ENCODE measurements at places on chromosomes 7 and 10.
A peak's percentile ranks its signal among the peaks of the same experiment; 100 is the strongest.

DNA sequence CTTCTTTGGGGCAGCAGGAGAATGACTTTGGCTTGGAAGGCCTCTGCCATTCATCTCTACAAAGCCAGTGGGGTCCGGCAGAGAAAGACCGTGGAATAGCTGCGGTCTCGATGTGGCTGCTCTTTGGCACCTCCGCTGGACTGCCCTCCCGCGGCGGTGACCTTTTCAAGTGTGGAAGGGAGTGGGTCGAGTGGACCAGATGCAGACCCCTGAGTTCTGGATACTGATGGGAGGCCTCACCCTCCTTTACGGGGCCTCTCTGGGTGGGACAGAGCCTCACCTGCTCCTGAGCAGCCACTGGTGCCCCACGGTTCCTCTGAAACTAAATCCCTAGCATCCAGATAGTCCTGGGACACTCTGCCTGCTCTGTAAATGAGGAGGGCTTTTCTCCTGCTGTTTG, 113.1 kb downstream of the NT5C2 start:
- DNase-seq = no peak

- no peak for DNase-seq
Observed at GRCh38 chr10:9824631-9825071, 1193.0 kb upstream of the CELF2 start.

DNA sequence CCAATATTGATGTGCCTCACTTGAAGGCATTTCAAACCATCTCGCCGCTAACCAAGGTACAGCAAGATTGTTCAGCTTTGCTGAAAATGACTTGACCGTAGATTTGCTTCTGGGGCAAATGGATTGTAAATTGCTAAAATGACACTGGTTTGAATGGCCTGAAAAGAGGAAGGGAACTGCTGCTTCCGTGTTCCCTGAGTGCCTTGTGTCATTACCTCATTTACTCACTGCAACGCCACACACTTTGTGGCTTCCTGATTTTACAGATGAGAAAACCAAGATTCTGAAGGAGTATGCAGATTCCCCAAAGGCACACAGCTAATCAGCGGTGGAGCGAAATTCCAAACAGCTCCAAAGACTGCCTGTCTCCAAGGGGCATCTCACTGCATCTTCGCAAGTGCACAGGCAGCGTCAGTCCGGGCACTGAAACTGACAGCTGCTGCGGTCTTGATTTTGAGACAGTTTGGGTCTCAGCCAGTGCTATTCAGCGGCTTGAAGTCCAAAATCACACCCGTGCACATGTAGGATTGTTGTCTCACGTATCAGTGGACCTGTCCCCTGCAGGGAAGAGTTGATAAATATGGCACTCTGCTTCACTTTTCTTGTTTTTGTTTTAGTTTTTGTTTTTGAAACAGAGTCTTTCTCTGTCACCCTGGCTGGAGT, 290.9 kb downstream of the DPP6 start:
- DNase-seq = no peak

GRCh38 chr10:78955206-78955605, 113.6 kb upstream of the ZMIZ1 start:
- DNase-seq = no peak

- no peak for DNase-seq
Observed at GRCh38 chr10:76559892-76560220, 1077.8 kb downstream of the KCNMA1 start.

GRCh38 chr7:123916240-123916724, 8.8 kb upstream of the SPAM1 start:
- DNase-seq = no peak

GRCh38 chr10:124681091-124681490, 63.1 kb downstream of the FAM53B start:
- no peak for DNase-seq

GRCh38 chr7:98643236-98643985, 26.3 kb downstream of the NPTX2 start:
- no peak for DNase-seq

DNA sequence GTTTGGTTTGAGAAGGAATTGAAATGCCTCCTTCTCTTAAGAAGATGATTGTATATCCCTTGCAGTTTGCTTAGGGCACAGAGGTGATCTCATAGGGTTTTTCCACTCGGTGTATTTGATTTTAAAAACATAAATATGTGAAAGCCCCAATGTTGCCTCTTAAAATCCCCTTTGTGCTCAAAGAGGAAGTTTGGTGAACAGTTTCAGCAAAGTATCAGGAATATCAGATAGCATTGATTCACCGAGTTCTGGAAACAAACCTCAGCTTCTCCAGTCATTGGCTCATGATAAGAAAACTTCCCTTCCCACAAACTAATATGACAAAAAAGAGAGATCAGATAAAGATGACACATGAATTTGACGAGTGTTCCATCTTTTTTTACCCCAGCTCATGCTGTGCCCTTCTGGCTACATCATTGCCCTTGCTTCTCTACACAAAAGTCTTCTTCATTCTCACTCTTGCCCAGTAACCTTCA, 20.1 kb upstream of the SMNDC1 start:
- DNase-seq = no peak

DNA sequence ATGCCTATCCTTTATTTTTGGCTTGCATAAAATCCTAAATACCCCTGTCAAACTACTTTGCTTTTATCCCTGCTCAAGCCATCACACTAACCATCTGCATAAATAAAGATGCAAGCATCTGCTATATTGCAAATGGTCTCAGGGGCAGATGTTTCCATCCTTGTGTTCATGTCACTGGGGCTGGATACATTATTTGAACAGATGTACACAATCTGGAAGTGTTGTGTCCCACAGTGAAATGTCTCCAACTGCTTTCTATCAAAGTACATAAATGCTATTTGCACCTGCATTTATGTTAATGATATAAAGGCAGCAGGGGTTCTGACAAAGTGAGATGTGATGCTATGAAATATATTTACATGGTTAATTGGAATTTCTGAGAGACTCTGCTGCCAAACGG, 163.1 kb downstream of the ZNF438 start:
- DNase-seq = no peak

GRCh38 chr7:41261080-41261479, 441.8 kb downstream of the INHBA start:
- DNase-seq = no peak

DNA sequence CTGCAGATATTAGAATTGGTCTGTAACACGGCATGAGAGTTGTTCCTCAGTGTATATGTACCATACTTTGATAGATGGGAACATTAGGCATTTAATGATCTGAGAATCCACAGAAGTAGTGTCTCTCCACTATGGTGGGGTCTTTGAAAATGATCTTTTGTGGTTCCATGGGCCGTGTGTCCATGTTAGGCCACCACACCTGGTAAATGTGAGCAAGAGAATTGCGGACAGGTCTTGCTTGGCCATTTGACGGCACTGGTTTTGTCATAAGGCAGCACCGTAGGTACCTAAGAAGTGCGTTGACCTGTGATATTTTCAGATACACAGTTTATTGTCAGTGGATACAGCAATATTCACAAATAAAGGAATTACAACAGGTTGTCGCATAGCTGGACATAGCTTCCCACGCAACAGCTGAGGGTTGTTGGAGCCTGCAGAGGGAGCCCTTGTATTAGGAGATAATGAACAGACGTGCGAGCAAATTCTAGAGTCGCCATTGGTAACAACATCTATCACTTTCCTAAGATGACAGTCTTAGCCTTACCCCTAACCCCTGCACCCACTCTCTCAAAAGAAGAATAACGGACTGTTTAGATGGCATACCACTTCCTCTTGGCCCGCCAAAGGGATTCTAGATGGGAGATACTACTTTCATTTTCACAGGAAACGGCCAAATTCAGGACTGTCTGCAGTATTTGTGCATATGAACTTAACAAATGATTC, 111.4 kb downstream of the COL28A1 start:
- peak; percentile 79 for DNase-seq

- DNase-seq = no peak
Observed at GRCh38 chr7:149855361-149856305, 17.5 kb downstream of the ZNF862 start.

GRCh38 chr10:70722820-70723424, 50.6 kb downstream of the ADAMTS14 start:
- DNase-seq = peak; percentile 56

GRCh38 chr10:133211141-133211830, 18.7 kb upstream of the UTF1 start:
- no peak for DNase-seq

- DNase-seq = no peak
Observed at GRCh38 chr10:6056411-6057135, 5.6 kb downstream of the IL2RA start.

- DNase-seq = peak; percentile 33
Observed at GRCh38 chr10:123995461-123996131, 97.8 kb downstream of the CHST15 start.

DNA sequence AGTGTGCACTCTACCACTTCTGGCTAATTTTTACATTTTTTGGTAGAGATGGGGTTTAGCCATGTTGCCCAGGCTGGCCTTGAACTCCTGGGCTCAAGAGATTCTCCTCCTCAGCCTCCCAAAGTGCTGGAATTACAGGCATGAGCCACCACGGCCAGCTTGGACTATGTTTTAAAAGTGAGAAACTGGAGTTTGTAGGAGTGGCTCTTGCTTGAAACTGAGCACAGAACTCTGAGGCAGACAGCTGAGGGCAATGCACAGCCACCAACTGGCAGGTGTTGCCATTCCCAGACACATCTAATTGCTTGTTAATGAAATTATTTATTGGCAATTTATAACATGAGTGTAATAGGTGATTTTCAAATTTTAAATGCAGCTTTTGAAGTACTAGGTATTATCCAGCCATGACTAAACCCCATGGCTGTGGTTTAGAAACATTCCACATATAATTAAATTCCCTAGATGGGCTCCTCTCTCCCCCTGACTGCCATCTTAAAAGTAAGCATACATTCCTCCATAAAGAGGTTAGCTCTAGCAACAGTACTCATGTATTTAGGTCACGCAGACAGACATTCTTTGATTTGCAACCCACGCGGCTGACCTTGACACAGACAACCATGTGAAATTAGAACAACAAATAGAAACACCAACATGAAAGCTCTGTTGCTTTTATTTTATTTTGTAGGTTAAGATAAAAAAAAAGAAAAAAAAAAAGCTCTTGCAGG, 19.8 kb downstream of the PANK1 start:
- no peak for DNase-seq

DNA sequence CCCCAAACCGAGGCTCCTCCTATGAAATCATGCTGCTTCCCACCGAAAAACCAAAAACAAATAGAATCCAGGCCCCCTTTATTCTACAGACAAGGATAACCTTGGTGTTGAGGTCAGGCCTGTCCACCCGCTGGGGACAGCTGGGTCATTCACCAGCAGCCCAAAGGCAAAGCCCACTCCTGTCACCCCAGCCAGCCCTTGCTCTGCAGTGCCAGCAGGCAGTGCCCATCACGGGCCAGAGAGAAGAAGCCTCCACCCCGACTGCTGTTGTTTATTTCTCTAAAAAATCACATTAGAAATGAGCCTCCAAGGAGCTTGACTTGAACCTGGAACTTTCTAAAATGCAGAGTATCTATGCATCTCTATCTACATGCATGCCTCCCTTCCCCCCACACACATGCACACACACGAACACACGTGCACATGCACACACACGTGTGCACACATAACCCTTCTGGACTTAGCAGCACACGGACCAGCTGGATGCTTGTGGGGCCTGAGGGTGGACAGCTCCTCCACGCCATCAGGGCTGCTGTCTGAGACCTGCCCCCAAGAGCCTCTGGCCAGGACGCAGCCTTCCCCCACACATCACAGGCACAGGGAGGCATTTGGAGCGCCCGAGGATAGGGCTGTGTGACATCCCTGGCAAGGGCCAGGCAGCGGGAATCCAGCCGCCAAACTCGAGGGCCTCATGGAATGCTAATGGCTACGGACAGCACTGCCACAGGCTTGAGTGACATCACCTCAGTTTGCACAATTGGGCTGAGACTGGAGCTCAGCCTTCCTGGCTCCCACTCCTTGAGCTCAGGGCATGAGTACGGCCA, 22.8 kb downstream of the PRKAG2 start:
- DNase-seq = no peak

DNA sequence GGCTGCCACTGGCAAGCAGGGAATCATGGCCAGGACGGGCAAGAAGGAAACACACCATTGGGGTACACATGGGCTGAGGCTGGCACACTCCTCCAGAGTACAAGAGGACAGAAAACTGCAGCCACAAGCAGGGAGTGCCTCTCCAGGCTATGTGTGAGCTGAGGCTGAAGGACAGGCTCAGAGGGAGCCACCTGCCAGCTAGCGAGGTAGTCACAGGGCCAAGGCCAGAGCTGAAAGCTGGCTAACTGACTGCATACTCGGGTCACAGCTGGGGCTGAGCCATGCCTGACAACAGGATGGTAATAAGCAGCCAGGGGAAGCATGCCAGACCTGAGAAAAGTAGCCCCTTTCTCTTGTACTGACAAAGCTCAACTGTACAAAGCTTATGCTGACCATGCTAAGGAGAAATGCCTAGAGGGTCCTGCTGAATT, 52.0 kb downstream of the KIF5B start:
- no peak for DNase-seq

DNA sequence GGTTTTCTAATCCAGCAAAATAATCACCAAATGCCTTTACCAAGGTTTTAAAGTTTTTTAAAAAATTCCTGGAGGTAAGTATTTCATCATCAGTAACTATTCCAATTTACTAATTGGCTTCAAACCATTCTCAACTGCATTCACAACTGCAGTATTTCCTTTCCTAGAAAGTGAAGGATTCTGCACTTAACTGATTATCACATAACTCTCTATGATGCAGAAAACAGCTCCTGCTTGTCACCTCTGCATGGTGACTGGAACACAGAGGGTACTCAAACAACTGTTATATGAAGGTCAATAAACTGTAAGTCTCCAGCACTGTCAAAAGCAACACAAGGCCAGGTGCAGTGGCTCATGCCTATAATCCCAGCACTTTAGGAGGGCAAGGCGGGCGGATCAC, 42.6 kb downstream of the SRPK2 start:
- no peak for DNase-seq

GRCh38 chr10:31677195-31678138, 251.2 kb downstream of the ARHGAP12 start:
- DNase-seq = no peak

DNA sequence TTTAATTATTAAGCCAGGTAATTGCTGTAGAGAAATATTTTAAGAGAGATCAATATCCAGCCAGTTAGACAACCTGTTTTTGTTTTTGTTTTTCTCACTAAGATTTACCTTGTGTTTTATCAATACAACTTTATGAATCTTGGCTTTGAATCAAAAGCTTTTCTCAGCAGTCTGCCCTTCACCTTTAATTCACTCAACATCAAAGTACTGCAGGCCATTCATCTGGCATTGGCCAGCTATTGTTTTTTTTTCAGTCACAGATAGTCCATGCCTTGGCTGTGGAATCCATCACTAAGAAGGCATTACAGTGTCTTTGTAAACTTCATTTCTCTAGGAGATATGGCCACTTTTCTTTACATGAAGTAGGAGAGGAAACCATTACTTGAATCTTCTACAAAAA, 20.2 kb downstream of the SGCE start:
- DNase-seq = no peak

DNA sequence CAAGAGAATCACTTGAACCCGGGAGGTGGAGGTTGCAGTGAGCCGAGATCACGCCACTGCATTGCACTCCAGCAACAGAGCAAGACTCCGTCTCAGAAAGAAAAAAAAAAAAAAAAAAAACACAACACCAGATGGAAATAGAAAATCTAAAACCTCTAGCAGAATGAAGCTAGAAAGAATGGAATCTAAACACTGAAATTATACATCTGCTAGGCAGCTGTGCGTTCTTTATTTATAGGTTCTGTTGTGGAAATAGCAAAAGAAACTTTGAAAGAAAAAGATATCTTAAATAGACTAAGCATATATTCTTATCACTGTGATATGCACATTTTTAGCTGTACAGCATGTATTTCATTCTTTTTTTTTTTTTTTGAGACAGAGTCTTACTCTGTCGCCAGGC, 17.1 kb downstream of the BMPR1A start:
- DNase-seq = no peak

GRCh38 chr10:47246406-47247147, 53.4 kb upstream of the GDF10 start:
- no peak for DNase-seq

All from hematopoietic multipotent progenitor cell (in vitro differentiated cells).